Urothelium cell line (cell line): ENCODE measurements at places on chromosomes 6 and 20.

DNA sequence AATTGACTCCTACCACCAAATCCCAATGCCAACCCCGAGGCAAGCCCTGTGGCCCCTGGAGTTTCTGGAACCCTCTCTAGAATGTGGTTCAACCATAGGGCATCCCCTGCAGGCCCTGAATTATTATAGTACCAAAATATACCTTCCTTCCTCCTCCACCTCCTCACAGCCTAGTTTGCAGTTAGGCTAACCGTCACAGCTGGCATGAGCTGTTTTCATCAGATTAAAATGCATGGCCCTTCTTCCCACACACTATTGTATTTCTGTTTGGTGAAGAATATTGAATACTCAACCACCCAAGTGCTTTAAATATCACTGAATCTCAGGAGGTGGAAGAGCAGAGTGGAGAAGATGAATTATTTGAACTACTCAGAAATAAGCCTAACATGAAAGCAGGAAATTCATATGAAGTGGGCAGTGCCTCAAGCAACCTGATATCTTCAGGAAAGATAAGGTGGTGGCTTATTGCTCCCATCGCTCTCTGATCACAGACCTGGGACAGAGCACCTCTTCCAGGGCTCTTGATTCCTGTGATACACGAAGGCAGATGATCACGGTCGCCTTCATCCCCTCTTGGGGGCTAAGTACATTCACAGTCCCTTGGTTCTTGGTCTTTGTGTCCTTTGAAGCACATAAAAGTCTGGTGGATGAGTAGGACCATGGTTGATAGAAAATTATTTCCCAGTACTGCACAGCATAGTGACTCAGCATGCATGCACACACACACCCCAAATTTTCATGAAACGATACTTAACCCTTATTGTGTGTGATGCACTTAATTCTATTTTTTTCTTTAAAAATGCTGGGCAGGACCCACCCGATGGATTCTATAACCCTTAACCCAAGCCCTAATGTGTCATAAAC is 90.9 kb downstream of the PSMG4 start:
- DNase-seq: no peak

GRCh38 chr20:63540417-63541186 is 3.4 kb upstream of the PTK6 start:
- DNase-seq: no peak

GRCh38 chr6:1698527-1698926 is 88.8 kb downstream of the FOXC1 start:
- DNase-seq: no peak

GRCh38 chr6:82525775-82526495 is 162.3 kb downstream of the TPBG start:
- DNase-seq: no peak

DNA sequence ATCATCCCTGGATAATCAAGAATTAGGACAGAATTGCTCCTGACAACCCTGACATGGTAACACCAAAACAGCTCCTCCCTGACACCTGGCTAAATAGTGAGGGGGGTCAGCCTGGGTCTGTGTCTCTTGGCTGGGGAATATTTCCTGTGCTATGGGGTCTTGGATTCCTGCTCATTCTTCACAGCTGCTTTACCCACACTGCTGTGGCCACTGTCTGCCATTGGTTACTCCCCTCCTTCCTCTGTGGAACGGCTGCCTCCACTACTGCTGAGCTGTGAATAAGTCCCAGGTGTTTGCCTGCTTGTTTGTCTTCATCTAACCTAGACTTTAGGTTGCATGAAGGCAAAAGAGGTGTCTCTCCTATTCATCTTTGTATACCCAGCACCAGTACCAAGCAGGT is 33.9 kb upstream of the TXLNB start:
- DNase-seq: no peak

DNA sequence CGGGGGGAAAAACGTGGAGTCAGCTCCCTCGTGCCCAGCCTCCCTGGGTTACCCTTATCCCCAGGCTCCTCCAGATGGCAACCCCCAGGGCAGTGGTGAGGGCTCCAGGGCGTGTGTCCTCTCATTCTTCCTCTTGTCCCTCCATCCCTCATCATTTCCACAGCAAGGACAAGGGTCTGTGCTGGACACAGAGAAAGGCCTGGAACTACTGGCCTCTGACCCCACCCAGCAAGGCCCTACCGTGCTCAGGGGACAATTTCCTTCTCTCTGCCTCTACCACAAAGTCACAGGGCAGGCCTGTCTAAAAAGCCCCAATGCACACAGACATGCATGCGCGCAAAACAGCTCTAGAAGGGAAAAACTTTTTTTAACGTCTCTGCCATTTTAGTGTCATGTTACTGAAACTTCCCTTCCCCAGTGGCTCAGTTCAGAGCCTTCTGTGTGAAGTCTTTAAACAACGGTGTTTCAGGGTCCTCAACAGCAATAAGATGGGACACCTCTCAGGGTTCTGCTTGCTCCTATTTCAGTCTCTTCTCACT is 1.1 kb upstream of the SLC35B2 start:
- DNase-seq: no peak

DNA sequence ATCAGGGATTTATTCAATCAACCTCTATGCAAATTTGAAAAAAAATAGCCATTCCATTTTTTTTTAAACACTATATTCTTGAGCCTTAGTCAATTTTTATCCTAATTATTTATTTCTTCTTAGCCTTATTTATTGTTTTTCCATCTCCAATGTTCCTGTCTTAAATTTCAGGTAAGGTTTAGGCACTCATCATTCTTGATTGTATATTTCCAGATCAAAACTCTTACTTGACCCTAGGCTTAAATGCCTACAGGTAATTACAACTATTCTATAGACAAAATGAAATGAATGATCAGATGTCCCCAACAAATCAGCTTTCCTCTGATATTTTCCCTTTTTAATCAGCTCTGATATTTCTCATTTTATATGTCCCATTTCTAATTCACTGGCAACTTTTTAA is 402.6 kb upstream of the EPHA7 start:
- DNase-seq: no peak

GRCh38 chr20:51131811-51132210 is 108.9 kb upstream of the KCNG1 start:
- DNase-seq: no peak

- DNase-seq: no peak
These were observed 37.9 kb downstream of the SCML4 start for GRCh38 chr6:107786179-107786578.

GRCh38 chr6:135170849-135171248 is 10.3 kb upstream of the MYB start:
- DNase-seq: no peak

GRCh38 chr20:4169360-4170190 is 154.2 kb upstream of the RNF24 start:
- no peak for DNase-seq

- peak; percentile 13 for DNase-seq
These were observed 878 bp upstream of the PNRC1 start for GRCh38 chr6:89079511-89080234.

DNA sequence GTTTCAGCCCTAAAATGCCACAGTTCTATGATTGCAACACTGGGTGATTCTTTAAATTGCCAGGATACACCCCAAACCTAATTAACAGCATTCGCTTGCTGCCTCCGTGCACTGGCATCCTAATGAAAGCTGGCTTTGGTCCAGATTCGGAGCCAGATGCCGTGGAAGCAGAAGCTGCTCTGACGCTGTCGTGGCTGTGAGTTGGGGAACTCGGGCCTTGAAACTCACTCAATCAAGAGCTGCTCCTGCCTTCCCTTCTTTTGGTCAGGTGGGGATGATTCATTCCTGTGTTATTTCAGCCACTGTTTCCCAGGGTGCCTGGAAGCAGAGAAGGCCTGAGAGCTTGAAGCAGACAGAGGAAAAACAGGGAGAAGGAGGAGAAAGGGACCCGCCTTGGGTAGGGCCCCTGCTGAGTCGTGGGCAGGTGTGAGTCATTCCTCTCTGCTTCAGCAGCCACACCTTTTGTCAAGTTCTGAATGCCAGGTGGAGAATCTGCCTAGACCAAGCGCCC is 36.2 kb upstream of the DSP start:
- DNase-seq: peak; percentile 91

- no peak for DNase-seq
These were observed 18.2 kb downstream of the FBXL4 start for GRCh38 chr6:98929498-98930060.

DNA sequence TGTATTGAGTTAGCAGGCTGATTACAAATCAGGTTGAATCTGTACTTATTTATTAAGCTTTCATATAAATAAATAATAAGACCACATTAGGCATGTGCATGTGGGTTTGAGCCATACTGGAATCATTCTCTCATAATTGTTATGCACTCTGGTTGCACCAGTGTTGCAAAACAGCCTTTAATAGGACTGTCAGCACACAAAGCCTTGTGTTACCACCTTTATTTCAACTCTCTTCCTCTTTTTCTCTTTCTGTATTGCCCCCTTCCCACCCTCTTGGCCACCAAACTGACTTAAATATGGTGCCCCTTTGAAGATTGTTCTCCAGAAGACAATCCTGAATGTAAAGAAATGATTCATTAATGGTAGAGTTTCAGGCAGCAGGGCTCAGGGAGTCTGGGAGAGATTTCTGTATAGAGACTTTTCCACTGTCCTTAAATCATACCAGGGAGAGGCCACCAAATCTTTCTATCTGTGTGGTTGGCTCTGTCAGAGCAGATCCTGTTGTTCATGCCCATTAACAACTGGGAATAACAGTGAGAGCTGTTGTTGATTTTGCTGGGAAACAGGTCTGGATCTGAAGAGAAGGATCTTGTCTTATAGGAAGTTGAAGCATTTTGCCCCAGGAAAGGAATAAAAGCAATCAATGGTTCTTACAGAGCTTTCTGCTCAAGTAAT is 131.6 kb upstream of the SOX4 start:
- no peak for DNase-seq

- peak; percentile 40 for DNase-seq
These were observed 589.7 kb downstream of the CBLN4 start for GRCh38 chr20:55415567-55416142.
